ENCODE measurements at places on chromosomes 7 and 10. TPM values are rescaled to one million over a fixed set of nuclear protein-coding genes. Genes with fewer than 3 reads are reported as not detected.
A peak's percentile ranks its signal among the peaks of the same experiment; 100 is the strongest.

DNA sequence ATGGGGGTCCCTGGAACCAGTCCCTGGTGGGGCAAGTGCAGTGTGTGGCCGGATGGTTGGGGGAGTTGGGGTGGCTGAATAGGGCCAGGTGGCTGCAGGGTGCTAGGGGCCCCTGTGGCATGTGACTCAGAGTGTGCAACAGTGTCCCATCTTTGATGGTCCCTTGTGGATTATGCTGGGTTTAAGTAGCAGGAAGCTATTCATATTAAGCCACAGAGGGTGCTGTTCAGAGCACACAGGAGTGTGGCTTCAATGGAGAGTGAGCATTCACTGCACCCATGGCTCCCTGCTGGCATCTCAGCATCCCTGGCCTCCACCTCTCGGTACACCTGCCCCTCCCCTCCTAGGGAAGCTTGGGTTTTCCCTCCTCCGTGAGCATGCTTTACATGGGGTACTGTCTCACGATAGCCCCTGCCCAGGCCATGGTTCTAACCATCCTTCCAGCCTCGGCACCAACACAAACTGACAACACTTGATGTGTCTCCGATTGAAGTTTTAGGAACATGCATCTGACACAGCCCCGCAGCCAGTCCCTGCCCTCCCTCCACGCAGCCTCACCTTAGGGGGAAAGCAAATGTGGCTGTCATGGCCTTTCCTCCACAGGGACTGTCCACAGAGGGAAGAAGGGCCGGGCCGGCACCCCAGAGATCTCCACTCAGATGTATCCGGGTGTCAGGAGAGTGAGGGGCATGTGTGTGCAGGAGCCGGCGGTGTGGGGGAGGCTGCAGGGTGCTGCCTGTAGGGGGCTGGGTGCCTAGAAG lies 30.4 kb upstream of the PPIF start:
- H3K36me3 ChIP-seq, result peaks cover 33% of the 10 kb centered on the region
- no peaks in the 10 kb centered on the region for H3K27me3 ChIP-seq
- peak; percentile 51 for DNase-seq
- H3K27ac ChIP-seq, result peak overlapping the region; percentile 95
- H3K4me1 ChIP-seq, result peaks cover 65% of the 10 kb centered on the region

GRCh38 chr7:46360296-46360695 lies 439.2 kb upstream of the IGFBP3 start:
- no peak overlapping the region for H3K4me3 ChIP-seq
- no peak for DNase-seq
- no peaks in the 10 kb centered on the region for H3K27me3 ChIP-seq
- H3K27ac ChIP-seq, result no peak overlapping the region
- H3K4me1 ChIP-seq, result no peaks in the 10 kb centered on the region

DNA sequence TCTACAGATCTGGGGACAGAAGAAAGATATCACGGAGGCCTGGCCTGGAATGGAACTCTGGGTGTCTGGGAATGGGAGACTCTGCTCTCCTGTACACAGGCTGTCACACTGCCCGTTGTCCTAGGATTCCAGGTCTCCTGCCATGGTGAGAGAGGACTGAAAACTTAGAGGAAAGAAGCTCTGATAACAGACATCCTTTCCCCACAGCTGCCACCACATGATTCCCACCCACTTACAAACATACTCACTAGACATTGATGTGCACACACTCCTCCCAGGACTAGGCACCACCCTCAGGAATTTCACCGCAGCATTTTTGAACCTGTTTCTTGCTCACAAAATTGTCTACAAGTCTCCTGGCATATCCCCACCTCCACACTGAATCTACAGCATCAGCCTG lies 5.7 kb downstream of the ZNF92 start:
- H3K4me3 ChIP-seq, result no peak overlapping the region
- H3K27me3 ChIP-seq, result no peaks in the 10 kb centered on the region
- H3K36me3 ChIP-seq, result peaks cover 78% of the 10 kb centered on the region
- no peak overlapping the region for H3K27ac ChIP-seq
- peaks cover 40% of the 10 kb centered on the region for H3K4me1 ChIP-seq

DNA sequence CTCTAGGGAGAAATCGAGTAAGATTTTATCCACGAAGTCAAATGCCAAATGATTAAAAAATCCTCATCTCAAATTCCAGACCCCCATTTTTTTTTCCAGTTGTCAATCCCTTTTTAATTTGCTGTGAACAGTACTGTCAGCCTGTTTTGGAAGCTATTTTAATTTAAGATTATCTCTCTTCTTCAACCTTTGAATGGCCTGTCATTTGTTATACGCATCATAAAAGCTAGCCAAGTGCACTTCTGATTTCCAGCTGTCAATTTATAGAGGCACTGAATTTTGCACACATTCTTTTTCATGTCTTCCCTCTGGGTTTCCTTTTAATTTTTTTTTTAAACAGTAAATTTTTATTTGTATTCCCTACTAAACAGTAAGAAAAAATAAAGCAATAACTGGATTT lies 336.4 kb upstream of the HGF start:
- no peaks in the 10 kb centered on the region for H3K36me3 ChIP-seq
- H3K27me3 ChIP-seq, result no peaks in the 10 kb centered on the region
- H3K4me3 ChIP-seq, result no peak overlapping the region
- H3K4me1 ChIP-seq, result no peaks in the 10 kb centered on the region

DNA sequence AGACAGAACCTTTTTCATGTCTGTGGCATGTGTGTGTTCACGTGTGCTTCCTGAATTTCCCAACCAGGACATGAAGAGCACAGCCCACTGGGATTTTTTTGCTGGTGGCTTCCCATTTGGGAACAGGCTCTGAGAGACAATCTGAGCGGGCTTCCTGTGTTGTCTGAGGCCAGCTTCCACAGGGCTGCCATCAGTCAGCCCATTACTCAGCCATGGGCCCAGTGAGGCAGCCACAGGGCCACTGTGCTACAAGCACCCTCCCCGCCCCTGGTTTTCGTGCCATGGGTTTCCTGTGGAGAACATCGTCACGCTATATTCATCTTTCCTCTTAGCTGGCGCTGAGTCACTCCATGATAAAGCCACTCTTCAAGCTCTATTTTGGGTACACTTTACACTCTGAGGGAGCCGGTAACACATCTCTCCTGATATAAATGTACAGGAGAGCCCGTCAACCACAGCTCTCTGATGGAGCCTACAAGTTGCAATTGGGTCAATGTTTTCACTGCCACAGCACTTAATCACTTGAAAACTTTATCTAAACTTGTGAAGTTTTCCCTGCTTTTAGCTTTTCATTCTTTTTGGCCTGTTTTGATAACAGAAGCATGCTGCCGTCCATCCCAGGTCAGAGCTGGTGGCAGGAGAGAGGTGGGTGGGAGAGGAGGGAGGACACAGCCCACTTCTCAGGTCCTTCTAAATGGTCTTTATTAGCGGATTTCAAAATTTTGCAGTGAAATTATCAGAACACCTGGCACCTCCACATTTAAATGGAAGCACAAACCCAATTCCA lies 96.9 kb downstream of the HIPK2 start:
- H3K4me3 ChIP-seq, result peak overlapping the region; percentile 46
- peaks cover 8% of the 10 kb centered on the region for H3K36me3 ChIP-seq
- peak; percentile 76 for DNase-seq
- peak overlapping the region; percentile 82 for H3K27ac ChIP-seq
- no peaks in the 10 kb centered on the region for H3K27me3 ChIP-seq

- no peaks in the 10 kb centered on the region for H3K36me3 ChIP-seq
- DNase-seq, result no peak
- peaks cover 6% of the 10 kb centered on the region for H3K4me1 ChIP-seq
- no peak overlapping the region for H3K4me3 ChIP-seq
- peaks cover 8% of the 10 kb centered on the region for H3K27me3 ChIP-seq
- no peak overlapping the region for H3K27ac ChIP-seq
Observed at GRCh38 chr10:4095166-4095917, 310.3 kb upstream of the KLF6 start.

- peaks cover 7% of the 10 kb centered on the region for H3K27me3 ChIP-seq
- DNase-seq, result no peak
- no peaks in the 10 kb centered on the region for H3K36me3 ChIP-seq
- no peak overlapping the region for H3K4me3 ChIP-seq
- H3K4me1 ChIP-seq, result no peaks in the 10 kb centered on the region
Observed at GRCh38 chr7:144018065-144018464, 17.9 kb downstream of the OR6B1 start.

DNA sequence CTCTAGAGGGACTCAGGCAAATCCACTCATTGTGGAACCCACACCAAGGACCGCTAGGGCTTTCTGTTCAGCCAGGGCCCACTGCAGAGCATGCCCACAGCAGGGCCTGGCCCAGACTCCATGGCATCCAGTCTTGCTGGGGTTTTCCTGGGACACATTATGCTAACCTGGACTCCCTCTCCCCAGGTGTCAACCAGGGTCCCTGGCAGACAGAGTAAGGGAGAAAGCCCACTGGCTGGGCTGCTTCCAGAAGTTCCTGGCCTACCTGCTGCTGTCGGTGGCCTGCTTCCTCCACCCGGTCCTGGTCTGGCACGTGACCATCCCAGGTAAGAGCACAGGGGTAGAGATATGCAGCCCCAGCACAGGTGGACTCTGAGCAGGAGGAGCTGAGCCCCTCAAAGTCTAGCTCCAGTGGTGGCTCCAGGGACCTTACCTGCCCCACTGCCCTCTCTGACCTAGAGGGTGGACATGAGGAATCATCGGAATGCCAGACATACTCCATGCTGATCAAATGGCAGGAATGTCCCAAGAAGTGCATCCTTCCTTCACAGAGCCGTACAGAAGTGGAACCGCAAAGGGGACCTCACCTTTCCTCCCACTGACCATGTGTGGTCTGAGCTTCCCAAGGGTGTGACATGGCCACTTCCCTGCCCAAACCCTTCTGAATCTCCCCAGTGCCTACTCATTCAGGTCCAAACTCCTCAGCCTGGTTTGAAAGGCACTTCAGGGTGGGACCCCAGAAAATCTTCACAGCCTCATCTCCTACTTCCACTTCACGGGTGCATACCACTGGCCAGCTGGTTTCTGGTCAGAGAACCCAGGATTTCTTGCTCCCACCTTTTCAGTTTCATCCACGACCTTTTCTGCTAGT lies 22.5 kb downstream of the TMEM72 start:
- H3K27me3 ChIP-seq, result no peaks in the 10 kb centered on the region
- no peak for DNase-seq
- H3K27ac ChIP-seq, result peak overlapping the region; percentile 41
- no peaks in the 10 kb centered on the region for H3K36me3 ChIP-seq

DNA sequence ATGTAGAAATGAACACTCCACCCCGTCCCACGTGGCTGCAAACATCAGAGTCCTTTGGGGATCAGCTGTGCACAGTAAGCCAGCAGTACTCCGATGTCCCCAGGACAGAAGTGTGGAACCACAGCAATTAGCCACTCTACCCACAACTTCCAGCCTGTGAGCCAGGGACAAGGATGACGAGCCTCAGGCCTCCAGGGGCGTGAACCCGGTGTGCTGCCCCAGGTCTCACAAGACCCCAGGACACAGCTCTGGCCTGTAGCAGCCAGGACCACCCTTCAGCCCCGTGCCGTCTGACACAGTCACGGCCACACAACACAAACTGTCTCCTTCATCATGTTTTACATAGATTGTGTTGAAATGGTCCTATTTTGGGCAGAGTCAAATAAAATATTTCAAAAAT lies 113.0 kb upstream of the DIP2C start:
- H3K4me3 ChIP-seq, result no peak overlapping the region
- no peak overlapping the region for H3K27ac ChIP-seq
- no peaks in the 10 kb centered on the region for H3K27me3 ChIP-seq
- peaks cover 27% of the 10 kb centered on the region for H3K4me1 ChIP-seq

DNA sequence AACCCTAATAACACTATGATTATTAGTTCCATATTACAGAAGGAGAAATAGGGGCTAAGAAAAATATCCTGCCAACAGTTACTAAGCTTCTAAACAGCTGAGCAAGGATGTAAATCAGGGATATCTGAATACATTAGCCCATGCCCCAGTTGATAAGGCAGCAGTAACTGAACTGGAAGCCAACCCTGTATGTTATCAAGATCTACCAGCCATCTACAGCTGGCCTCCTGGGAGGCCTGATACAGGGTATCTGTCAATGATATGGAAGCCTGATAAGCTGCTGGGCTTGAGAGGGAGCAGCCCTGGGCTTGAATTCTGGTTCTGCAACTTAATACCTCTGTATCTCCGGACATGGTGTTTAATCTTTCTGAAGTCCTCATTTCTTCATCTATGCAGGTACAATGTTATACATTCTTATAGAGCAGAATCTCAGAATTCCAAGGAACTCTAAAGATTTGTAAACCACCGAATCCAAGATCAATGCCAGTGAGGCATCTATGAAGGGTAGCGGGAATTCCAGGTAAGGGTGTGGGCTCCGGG lies 37.9 kb upstream of the AFAP1L2 start:
- H3K4me3 ChIP-seq, result no peak overlapping the region
- H3K27me3 ChIP-seq, result no peaks in the 10 kb centered on the region
- no peaks in the 10 kb centered on the region for H3K4me1 ChIP-seq
- H3K27ac ChIP-seq, result no peak overlapping the region
- peaks cover 42% of the 10 kb centered on the region for H3K36me3 ChIP-seq

- H3K36me3 ChIP-seq, result peaks cover 26% of the 10 kb centered on the region
- H3K4me1 ChIP-seq, result peaks cover 37% of the 10 kb centered on the region
- H3K27me3 ChIP-seq, result peaks cover 23% of the 10 kb centered on the region
- peak; percentile 96 for DNase-seq
Observed at GRCh38 chr7:157336383-157337315, at the start of gene DNAJB6. Gene DNAJB6, plus strand, starts transcription at chr7:157337004. Its CDS starts 21,569 bp downstream, at chr7:157358573.

DNA sequence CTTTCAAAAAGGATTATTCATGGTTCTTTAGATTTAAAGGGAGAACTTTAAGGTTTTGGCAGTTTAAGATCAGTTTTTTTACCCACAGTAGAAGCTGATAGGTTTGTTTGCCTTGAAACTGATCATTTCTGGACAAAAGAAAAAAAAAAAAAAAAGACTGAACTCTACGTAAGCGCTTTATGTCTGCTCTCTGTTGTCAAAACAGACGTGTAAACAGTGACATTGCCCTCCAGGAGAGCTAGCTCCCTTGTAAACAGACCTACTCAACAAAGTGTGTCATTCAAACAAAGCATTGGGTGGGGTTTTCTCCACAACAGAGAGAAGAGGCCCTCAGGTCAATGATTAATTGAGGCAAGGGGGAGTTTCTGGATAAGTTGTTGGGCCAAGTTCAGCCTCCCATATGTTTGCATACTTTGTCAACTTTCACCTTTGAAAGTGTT lies 568.1 kb upstream of the LRRN3 start:
- no peak overlapping the region for H3K4me3 ChIP-seq
- H3K4me1 ChIP-seq, result no peaks in the 10 kb centered on the region

GRCh38 chr7:156777364-156778069 lies 115.5 kb downstream of the LMBR1 start:
- peaks cover 20% of the 10 kb centered on the region for H3K4me1 ChIP-seq
- H3K4me3 ChIP-seq, result no peak overlapping the region
- no peaks in the 10 kb centered on the region for H3K27me3 ChIP-seq
- no peak for DNase-seq
- peaks cover 13% of the 10 kb centered on the region for H3K36me3 ChIP-seq

DNA sequence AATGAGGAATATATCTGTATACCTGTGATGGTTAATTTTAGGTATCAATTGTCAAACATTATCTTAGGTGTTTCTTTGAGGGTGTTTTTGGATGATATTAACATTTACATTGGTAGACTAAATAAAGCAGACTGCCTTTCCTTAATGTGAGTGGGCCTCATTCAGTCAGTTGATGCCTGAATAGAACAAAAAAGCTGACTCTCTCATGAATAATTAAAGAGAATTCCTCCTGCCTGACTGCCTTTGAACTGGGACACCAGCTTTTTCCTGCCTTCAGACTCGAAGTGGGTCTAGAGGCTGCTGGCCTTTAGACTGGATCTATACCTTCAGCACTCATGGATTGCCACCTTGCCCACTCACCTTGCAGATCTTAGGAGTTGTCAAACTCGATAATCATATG lies 117.9 kb upstream of the TMEM168 start:
- no peak for DNase-seq
- H3K27me3 ChIP-seq, result no peaks in the 10 kb centered on the region
- H3K4me3 ChIP-seq, result no peak overlapping the region
- H3K36me3 ChIP-seq, result peaks cover 37% of the 10 kb centered on the region
- H3K27ac ChIP-seq, result no peak overlapping the region

AKR1C3 gene
- 4.4 TPM for total RNA-seq

ARHGEF35 gene
- total RNA-seq, result 2.6 TPM

PSD gene
- 1.6 TPM for total RNA-seq

NUP42 gene
- total RNA-seq, result 39.7 TPM

CFTR gene
- total RNA-seq, result not detected

SEMA3C gene
- total RNA-seq, result not detected

ZNF488 gene
- not detected for total RNA-seq

HOXA1 gene
- total RNA-seq, result 0.89 TPM

Measured in activated CD8-positive, alpha-beta T cell treated with anti-CD3 and anti-CD28 coated beads, Interleukin-2, amount 10 ng/mL, durations not matched to agents 7 days and 5 days (primary cell).